HFFc6 (cell line): ENCODE measurements at places on chromosomes 13 and 19. TPM values are rescaled to one million over a fixed set of nuclear protein-coding genes. Genes with fewer than 3 reads are reported as not detected.

DNA sequence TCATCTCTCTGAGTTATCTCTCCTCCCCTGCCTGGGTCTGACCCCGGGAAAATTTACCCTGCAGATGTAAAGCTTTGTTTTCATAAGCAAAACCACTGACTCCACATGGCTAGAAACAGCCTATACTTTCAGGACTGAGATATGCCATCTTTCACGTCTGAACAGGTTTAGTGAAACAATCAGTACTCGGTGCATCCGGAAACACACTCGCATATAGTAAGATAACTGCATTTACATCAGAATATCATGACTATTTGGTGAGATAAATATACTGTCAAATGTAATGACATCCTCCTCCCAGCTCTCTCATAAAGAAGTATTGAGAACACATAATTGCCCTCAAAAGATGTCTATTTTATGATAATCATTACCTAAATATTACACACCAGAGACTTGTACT is 172.8 kb downstream of the EFNB2 start:
- H3K27ac ChIP-seq: no peak overlapping the region
- H3K27me3 ChIP-seq: peaks cover 3% of the 10 kb centered on the region
- peaks cover 6% of the 10 kb centered on the region for H3K36me3 ChIP-seq

GRCh38 chr19:55667958-55668357 is 7.1 kb upstream of the EPN1 start:
- H3K4me1 ChIP-seq: peaks cover 25% of the 10 kb centered on the region
- H3K36me3 ChIP-seq: peaks cover 10% of the 10 kb centered on the region
- H3K4me3 ChIP-seq: no peak overlapping the region
- H3K27ac ChIP-seq: no peak overlapping the region

GRCh38 chr19:8580710-8581281 is 3.6 kb upstream of the MYO1F start:
- H3K4me3 ChIP-seq: no peak overlapping the region
- H3K4me1 ChIP-seq: peaks cover 20% of the 10 kb centered on the region
- DNase-seq: peak; percentile 54
- H3K36me3 ChIP-seq: no peaks in the 10 kb centered on the region
- no peak overlapping the region for H3K27ac ChIP-seq
- H3K27me3 ChIP-seq: peaks cover 7% of the 10 kb centered on the region

- peaks cover 15% of the 10 kb centered on the region for H3K36me3 ChIP-seq
- peaks cover 27% of the 10 kb centered on the region for H3K4me1 ChIP-seq
- no peak overlapping the region for H3K27ac ChIP-seq
- no peak for DNase-seq
- H3K4me3 ChIP-seq: peak overlapping the region; percentile 95
Measured at GRCh38 chr19:55581823-55582223, 1.2 kb upstream of the ZNF579 start.

The UGGT2 gene
- 23.2 to 25.4 TPM (median 23.9 TPM) in 3 replicates for total RNA-seq

- no peak overlapping the region for H3K4me3 ChIP-seq
- peaks cover 49% of the 10 kb centered on the region for H3K36me3 ChIP-seq
- H3K27ac ChIP-seq: no peak overlapping the region
- no peaks in the 10 kb centered on the region for H3K27me3 ChIP-seq
- peaks cover 64% of the 10 kb centered on the region for H3K4me1 ChIP-seq
Measured at GRCh38 chr19:8462571-8462970, 17.8 kb downstream of the HNRNPM start.

GRCh38 chr13:30978981-30979956 is 46.8 kb downstream of the TEX26 start:
- H3K4me1 ChIP-seq: peaks cover 48% of the 10 kb centered on the region
- H3K4me3 ChIP-seq: no peak overlapping the region
- no peak for DNase-seq
- H3K27me3 ChIP-seq: no peaks in the 10 kb centered on the region; the same call in 1 of the 2 replicates
- H3K36me3 ChIP-seq: no peaks in the 10 kb centered on the region
- H3K27ac ChIP-seq: no peak overlapping the region; the same call in 1 of the 2 replicates

DNA sequence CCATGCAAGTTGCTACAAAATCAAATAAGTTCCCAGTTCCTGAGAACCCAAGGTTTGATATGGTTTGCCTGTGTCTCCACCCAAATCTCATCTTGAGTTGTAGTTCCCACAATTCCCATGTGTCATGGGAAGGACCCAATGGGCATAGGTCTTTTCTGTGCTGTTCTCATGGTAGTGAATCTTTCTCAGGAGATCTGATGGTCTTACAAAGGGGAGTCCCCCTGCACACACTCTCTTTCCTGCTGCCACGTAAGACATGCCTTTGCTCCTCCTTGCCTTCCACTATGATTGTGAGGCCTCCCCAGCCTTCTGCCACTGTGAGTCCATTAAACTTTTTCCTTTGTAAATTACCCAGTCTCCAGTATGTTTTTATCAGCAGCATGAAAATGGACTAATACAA is 28.5 kb upstream of the TSHZ3 start:
- peak overlapping the region; percentile 8 for H3K27ac ChIP-seq
- peak overlapping the region; percentile 41; the same call in 1 of the 2 replicates for H3K4me3 ChIP-seq
- H3K27me3 ChIP-seq: peaks cover 17% of the 10 kb centered on the region
- H3K4me1 ChIP-seq: peaks cover 30% of the 10 kb centered on the region
- peaks cover 13% of the 10 kb centered on the region for H3K36me3 ChIP-seq

- peaks cover 9% of the 10 kb centered on the region for H3K36me3 ChIP-seq
- no peaks in the 10 kb centered on the region; the same call in 1 of the 2 replicates for H3K27me3 ChIP-seq
- H3K4me3 ChIP-seq: no peak overlapping the region
- H3K4me1 ChIP-seq: peaks cover 32% of the 10 kb centered on the region
Measured at GRCh38 chr19:3503036-3503572, 2.6 kb upstream of the DOHH start.

DNA sequence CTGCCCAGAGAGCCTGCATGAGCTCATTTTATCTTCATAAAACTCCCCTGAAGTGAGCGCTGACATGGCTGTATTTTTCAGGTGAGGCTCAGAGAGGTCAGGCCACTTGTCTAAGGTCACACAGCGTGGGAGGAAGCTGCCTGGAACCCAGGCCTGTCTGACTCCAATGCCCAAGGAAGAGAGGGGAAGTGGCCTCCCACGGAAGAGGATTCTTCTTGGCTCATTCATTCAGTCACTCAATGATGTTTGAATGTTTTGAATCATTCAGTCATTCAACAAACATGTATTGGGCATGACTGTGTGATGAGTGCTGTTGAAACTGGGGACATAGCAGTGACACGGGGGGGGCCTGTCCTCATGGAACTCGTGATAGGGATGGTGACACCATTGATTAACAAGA is 12.0 kb downstream of the ACTL9 start:
- no peak overlapping the region for H3K27ac ChIP-seq
- H3K27me3 ChIP-seq: no peaks in the 10 kb centered on the region; the same call in 1 of the 2 replicates
- 0 out of 2 replicates have a peak, but pooled peaks cover 4% of the 10 kb centered on the region for H3K36me3 ChIP-seq
- DNase-seq: no peak
- H3K4me1 ChIP-seq: no peaks in the 10 kb centered on the region; the same call in 1 of the 2 replicates
- no peak overlapping the region for H3K4me3 ChIP-seq

- H3K4me3 ChIP-seq: no peak overlapping the region
- H3K27me3 ChIP-seq: peaks cover 50% of the 10 kb centered on the region
- DNase-seq: no peak
- H3K36me3 ChIP-seq: peaks cover 11% of the 10 kb centered on the region; the same call in 1 of the 2 replicates
Measured at GRCh38 chr19:46126086-46126580, 1.6 kb upstream of the IGFL3 start.

DNA sequence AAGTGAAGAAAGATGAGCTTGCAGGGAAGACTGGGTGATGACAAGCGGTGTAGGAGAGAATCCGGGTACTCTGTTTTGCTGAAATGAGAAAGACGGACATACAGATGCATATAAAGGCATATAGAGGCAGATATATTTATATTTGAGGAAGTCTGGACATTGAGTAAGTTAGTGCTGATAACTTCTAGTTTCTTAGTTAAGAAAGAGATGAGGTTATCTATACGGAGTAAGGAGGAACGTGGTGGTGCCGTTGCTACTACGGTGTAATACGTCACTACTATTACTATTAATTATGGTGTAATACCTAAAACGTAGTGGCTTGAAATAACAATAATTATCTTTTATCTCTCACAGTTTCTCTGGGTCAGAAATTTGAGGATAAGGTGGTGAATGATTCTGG is 9.8 kb upstream of the CPB2 start:
- no peaks in the 10 kb centered on the region for H3K36me3 ChIP-seq
- no peak for DNase-seq
- peaks cover 5% of the 10 kb centered on the region for H3K27me3 ChIP-seq
- no peaks in the 10 kb centered on the region for H3K4me1 ChIP-seq
- H3K27ac ChIP-seq: no peak overlapping the region

The SOX21 gene
- not detected in 3 replicates for total RNA-seq
